Stimulated activated CD4-positive, alpha-beta T cell treated with anti-CD3 and anti-CD28 coated beads, Interleukin-1b, Interleukin-23, amount 100 ng/mL, for 1 hour (primary cell): ENCODE measurements at places on chromosomes 5 and 9.
A peak's percentile ranks its signal among the peaks of the same experiment; 100 is the strongest.

DNA sequence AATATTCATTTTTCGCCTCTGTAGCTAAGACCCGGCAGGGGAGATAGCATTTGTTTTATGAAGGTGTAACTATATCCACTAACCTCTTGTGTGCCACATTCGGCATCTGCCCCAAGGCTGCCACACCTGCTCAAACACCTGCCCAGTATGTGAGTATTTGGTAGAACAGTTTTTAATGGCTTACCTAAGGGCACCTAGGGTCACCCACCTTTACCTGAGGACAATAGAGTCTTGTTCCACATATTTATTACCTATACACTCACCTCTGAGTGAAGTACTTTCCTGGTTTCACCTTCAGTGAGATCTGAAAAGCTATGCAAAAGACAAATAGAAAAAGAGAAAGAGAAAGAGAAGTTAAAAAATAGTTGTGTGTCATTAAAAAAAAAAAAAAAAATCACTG, 68.0 kb upstream of the PIP5K1B start:
- DNase-seq, result no peak

DNA sequence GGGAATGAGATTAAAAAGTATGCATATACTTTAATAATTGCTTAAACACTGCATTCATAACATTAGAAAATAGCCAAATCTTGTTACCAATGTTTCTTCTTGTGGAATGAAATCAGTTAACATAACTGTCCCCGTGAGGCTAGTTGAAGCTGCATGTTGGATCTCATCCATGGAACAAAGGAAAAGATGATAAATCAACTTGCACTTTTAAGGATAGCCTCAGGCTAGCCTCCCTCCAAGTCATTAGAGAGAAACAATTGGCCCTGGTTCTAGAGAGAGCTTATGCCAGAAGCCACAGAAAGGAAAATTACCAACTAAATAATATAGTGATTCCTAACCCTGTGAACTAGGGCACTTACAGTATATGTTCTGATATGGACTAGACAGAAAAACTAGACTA, 66.9 kb downstream of the GRIN3A start:
- DNase-seq, result no peak

DNA sequence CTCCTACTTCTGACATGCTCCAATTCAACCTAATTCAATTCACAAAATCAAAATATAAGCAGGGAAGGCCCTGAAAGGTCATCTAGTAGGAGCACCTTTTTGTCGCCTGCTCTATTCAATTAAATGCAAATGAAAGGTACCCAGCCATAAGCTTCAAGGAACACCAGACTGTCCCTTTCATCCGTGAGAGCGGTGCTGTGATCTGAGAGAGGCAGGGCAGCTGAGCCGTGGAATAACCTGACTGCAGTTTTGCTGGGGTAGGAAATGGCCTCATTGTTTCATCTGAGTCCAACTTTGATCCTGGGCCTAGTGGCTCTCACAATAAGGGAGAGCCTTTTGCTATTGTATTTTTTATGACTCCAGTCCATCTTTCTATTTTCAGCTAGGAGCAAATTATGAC, 39.8 kb upstream of the GLRA1 start:
- DNase-seq, result no peak

GRCh38 chr9:135584371-135584770, 22.8 kb downstream of the PAEP start:
- no peak for DNase-seq

DNA sequence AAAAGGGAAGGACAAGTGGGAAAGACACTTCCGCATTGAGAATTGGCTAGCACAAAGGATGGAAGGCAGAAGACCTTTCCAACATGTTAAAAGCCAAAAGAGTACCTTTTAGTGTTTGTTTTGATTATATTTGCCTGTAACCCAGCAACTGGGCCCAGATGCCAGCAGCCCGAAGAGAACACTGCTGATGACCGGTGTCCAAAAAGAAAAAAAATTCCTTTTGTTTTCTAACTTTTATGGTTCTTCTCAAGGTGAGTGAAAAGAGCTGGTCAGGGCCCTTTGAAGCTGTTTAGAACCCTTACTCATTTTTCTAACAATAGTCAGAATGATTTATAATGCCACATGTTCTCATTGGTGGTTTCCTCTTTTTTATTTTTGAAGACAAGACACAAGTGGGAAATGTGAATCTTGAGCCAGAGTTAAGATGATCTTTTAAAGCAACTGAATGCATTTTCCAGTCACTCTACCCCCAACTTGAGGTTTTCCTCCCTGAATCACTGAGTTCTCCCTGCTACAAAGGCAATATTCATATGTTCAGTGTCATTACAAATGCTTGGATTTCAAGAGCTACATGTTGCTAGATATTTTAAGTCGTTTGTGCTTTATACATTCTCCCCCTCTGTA, 32.3 kb upstream of the ZNF462 start:
- no peak for DNase-seq

DNA sequence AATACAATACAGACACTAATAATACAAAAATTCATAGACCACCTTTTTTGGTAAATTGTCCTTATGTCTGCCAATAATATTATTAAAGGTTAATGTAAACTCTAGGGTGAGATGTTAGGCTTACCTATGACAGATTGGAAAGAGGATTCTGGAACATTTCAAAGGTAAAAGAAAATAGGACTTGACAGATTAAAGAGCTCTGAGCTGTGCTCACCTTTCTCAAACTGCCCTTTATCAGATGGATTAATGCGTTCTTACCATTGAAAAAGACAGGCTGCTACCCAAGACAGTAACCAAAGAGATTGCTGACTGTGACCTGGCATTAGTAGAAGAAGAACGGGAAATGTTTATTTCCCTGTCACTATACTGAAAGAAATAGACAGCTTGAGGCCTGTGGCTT, 156.1 kb upstream of the MRPS30 start:
- no peak for DNase-seq

DNA sequence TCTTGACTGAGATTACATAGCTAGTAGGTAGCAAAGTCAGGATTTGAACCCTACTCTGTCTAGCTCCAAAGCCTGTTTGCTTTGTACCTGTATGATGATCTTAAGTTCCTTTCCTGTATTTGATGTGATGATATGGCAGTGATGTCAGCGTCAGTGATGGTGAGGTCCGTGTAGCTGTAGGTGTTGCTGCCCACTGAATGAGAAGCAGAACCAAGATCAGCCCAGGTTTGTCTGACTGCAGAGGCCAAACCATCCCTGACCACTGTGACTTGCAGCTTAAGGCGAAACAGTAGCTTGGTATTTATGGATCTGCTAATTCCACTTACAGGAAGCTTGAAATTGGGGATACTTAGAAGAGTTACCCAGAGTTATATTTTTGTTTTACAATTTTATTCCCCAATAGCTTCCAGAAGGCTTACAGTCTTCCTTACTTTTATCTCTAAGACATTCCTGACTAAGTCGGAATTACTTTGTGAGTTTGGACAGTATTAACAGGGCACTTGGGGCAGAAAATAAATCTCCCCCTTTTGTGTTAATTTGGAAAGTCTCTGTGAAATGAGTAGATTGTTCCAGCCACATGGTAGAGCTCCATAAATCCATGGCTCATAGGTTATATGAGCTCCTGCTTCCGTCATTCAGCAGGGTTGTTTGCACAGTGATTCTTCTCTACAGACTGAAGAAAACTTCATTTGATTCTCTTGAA, 273.4 kb downstream of the NR3C1 start:
- no peak for DNase-seq

GRCh38 chr5:3432135-3432534, 163.5 kb upstream of the IRX1 start:
- no peak for DNase-seq

DNA sequence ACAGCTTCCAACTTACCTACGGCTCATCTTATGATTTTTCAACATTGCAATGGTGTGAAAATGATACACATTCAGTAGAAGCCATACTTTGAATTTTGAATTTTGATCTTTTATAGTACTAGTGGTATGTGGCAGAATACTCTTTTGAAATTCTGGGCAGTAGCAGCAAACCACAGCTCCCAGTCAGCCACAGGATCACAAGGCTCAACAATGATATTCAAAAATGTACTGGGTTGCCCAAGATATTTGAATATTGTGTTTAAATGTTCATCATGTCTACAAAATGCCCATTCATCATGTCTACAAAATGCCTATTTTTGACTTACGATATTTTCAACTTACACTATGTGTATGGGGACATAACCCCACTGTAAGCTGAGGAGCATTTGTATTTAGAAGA, 81.3 kb upstream of the PRR16 start:
- DNase-seq, result no peak

- DNase-seq, result no peak
Measured at GRCh38 chr5:68440651-68441050, 225.1 kb downstream of the PIK3R1 start.

GRCh38 chr5:43367453-43367852, 44.7 kb downstream of the CCL28 start:
- no peak for DNase-seq

DNA sequence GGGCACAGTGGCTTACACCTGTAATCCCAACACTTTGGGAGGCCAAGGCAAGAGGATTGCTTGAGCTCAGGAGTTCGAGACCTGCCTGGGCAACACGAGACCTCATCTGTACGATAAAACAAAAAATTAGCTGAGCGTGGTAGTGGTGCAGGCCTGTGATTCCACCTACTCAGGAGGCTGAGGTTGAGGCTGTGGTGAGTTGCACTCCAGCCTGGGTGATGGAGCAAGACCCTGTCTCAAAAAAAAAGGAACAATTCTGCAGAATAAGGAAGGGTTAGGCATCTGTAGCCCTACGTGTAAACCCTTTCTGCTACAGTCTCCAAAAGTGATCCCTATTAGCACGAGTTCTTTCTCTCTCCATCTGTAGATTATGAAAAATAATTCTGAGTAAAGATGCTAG, 19.9 kb downstream of the CDC26 start:
- no peak for DNase-seq

DNA sequence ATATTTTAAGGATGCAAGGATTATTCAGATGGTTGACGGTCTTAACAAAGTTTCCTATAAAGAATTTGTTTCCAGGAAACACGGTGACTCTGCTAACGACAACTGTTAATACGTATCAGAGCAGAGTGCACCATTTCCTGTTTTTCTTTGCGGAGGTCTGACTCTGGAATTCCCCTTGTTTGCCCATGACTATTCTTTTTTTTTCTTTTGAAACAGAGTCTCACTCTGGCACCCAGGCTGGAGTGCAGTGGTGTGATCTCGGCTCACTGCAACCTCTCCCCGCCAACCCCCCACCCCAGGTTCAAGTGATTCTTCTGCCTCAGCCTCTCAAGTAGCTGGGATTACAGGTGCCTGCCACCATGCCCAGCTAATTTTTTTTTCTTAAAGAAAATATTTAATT, 115.9 kb downstream of the CDC42SE2 start:
- DNase-seq, result peak; percentile 37

DNA sequence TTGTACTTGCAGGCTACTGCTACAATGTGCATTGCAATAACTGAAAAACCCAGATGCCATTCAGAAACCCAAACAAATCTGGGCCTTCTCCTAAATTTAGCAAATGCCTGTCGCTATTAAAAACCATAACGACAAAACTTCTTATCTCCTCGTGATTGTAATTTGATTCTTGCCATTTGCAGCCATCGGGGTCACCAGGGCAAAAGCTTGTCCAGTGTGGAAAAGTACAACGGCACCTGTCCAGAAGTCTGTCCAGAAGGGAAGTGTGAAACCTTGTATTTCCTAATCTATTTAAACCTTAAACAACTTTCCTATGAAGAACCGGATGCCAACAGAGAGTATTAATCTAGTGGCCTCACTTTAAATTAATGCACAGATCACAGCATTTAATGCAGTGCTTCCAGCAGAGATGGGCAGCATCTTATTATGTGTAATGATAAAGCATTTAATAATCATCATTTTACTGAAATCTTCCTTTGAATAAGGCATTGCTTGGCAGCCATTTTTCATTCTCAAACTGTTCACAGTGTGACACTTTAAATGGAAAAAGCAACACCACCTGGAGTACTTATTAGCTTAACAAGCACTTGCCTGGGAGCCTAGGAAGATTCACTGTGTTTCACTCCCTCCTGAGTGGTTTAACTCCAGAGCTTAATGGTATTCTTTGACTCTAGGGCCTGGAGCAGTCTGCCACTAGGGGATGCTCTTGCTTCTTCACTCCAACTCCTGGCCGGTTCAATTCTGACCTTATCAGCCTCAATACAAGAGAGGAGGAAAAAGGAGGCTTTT, 4.9 kb upstream of the C7 start:
- DNase-seq, result no peak

DNA sequence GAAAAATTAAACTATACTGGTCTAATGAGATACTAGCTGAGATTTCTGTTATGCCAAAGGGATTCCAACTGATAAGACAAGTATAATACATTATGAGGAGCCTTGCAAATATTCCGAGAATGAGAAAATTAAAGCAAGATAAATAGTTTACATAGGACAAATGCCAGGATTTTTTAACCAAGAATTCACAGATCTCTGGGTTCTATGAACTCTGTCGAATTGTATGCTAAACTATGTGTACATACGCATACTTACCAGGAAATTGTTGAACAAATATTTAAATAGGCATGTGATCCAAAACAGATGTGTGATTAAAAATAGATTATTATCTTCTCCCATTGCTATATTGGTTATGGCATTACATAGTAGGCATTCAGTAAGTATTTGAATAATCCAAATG, 616.6 kb downstream of the GABRG2 start:
- no peak for DNase-seq

DNA sequence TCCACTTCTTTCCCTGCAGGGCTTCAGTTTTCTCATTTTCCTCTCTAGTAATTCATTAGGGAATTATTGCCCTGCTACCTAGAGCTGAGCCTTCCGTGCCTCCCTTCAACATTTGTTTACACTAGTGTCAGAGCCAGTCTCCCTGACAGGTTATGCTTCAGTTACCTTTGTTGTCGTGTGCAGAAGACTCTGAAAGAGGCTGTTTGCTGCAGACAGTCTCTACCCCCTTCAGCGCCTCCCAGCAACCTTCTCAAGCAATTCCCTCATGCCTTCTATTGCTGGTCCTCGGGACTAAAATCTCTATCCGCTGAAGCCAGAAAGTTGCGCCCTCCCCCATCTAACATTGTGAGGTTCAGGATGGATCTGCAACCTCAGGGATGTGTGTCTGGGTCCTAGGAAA, 12.8 kb downstream of the RALGPS1 start:
- no peak for DNase-seq

GRCh38 chr9:72983056-72983455, 30.2 kb upstream of the ALDH1A1 start:
- DNase-seq, result no peak

DNA sequence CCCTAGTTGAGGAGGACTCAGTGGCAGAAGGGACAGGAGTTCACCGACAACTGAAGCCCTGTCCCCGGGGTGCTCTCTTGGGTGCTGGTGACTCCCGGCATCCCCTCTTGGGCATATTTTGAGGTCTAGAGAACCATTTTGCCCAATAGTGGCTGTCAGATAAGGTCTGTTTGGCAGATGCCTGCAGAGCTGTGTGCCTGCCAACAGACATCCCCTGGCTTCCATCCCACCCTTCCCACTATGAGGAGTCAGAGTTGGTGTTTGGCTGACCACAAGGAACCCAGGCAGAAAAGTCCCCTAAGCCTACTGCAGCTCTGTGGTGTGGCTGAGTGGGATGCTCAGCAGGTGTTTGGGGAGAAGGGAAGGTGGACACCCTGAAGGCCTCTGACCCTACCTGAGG, 207.0 kb downstream of the AUH start:
- DNase-seq, result no peak

- DNase-seq, result no peak
Measured at GRCh38 chr9:138078846-138079245, 201.3 kb downstream of the CACNA1B start.

- no peak for DNase-seq
Measured at GRCh38 chr5:73747696-73748380, 121.8 kb downstream of the ARHGEF28 start.
